H7 (cell line): ENCODE measurements at places on chromosomes 11 and 22. TPM values are rescaled to one million over a fixed set of nuclear protein-coding genes. Genes with fewer than 3 reads are reported as not detected.

DNA sequence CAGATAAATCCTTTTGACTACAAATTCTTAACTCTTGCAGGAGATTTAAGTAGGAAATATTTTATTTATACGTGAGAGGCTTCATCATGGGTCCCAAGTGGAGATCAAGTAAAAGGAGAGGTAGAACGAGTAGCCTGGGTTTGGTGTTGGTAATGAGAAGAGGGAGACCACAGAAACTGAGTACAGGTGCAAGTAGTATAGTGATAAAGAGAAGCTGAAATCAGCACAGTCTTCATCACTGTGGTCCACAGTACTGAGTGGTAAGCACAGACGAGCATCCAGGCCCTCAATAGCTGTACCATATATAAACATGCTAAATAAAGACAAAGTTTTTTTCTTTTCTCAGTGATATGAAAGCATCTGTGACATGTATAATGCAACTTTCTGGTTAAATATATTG lies 5.8 kb upstream of the OR52E5 start:
- no peak for DNase-seq

- DNase-seq: no peak
Observed at GRCh38 chr22:46848197-46848596, 85.7 kb downstream of the TBC1D22A start.

GRCh38 chr11:65471447-65471891 lies 27.4 kb upstream of the MALAT1 start:
- DNase-seq: peak; percentile 80

- DNase-seq: no peak
Observed at GRCh38 chr11:62046568-62047100, 77.2 kb upstream of the INCENP start.

GRCh38 chr11:72244361-72245262 lies 636 bp upstream of the PHOX2A start:
- peak; percentile 94 for DNase-seq

- DNase-seq: peak; percentile 39
Observed at GRCh38 chr11:70066628-70067027, 11.5 kb upstream of the ANO1 start.

- peak; percentile 2 for DNase-seq
Observed at GRCh38 chr22:16956290-16956689, 51.7 kb downstream of the GAB4 start.

- DNase-seq: no peak
Observed at GRCh38 chr11:88590361-88590760, 252.8 kb upstream of the CTSC start.

GRCh38 chr22:21634081-21634480 lies 1.5 kb downstream of the CCDC116 start:
- DNase-seq: peak; percentile 51

- DNase-seq: no peak
Observed at GRCh38 chr11:34345540-34345876, 12.3 kb downstream of the ABTB2 start.

GRCh38 chr22:40741116-40741515 lies 61.8 kb downstream of the MCHR1 start:
- no peak for DNase-seq

GRCh38 chr22:19120829-19121630 lies 1.2 kb downstream of the DGCR2 start:
- peak; percentile 78 for DNase-seq

GRCh38 chr11:123707606-123708205 lies 33.8 kb downstream of the ZNF202 start:
- DNase-seq: peak; percentile 56

DNA sequence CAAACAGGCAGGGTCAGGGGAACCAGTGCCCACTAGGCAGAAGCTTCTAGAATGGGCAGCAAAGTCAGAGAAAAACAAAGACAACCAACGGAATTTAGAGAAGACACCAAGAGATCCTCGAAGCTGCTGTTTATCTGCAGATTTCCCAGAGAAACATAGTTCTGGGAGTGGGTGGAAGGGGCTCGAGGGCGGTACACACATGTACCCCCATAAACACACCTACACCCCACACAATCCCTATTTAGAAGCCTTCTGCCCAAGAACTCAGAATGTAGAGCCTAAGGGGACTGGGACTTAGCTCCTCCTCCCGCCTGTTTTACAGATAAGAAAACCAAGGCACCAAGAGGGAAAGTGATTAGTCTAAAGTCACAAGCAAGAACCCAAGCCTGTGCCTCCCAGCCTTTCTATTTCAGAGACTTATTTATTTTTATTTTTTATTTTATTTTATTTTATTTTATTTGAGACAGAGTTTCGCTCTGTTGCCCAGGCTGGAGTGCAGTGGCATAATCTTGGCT lies 6.4 kb downstream of the NPTXR start:
- DNase-seq: no peak

GRCh38 chr22:39577366-39577765 lies 6.8 kb downstream of the CACNA1I start:
- no peak for DNase-seq

- DNase-seq: peak; percentile 100
Observed at GRCh38 chr11:62612366-62613290, at the start of the genes EML3 and ROM1. Gene EML3 (minus strand): TSS chr11:62612775. CDS start chr11:62612457, 318 bp downstream. Gene ROM1 (plus strand): TSS chr11:62613257. CDS start chr11:62613282, 25 bp downstream.

DNA sequence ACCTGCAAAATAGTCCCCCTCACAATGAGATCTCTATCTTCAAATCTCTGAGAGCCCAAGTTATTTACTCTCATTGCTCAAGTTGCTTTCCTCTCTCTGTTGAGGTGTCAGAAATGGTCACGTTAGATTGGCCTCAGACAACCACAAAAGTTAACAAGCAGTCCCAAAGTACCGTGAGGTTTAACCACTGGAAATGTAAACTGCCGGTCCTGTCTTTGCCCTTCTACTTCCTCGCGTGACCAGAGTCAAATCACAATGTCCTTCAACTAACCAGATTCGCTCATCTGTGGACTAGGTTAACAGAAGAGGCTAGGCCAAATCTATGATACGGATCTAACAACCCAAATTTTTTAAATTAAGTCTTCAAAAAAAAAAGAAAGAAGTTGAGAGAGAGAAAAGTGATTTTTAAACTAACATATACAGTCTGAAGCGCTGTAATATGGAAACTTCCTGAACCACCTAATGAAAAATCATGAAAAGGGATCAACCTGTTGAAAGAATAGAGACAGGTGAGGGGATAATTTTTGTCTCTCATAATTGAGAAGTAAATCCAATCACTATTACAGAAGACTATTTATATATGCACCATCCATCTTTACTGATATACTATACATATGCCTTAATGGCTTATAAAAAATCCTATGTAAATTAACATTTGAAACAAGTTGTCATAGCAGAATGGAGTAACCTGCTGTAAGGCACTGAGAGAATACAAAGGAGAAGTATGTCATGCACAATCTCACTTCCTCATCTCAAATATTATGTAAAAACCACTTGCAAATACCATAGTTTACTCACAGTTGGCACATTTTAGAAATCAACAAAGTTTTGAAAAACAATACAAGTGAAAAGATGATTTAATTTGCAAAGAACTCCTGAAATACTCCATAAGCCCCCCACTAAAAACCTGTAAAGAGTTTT lies 3.3 kb upstream of the JAML start:
- no peak for DNase-seq

DNA sequence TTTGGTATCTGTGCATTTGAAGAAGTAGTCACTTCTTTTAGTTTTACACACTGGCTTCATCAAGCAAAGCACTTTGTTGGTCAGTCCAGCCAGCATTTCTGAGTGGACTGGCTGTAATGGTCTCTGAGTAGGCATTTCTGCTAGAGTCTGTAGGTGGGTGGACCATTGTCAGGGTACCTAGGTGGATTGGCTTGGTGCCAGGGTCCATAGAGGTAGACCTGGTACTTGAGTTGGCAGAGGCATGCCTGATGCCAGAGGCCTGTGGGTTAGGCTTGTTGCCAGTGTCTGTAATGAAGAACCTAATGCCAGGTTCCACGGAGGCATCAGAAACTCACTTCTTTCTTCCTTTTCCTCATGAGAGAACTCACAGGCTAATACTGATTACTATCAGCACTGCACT lies 157.9 kb upstream of the C11orf87 start:
- DNase-seq: no peak

GRCh38 chr11:75428281-75428724 lies 4.7 kb downstream of the KLHL35 start:
- DNase-seq: peak; percentile 90

ADAMTS15 gene
- 0.85 and 1.1 TPM in 2 replicates for total RNA-seq

OR9I1 gene
- total RNA-seq: not detected in 2 replicates

KCNJ1 gene
- total RNA-seq: 0.07 TPM in 1 of 2 replicates, not detected in the other

TRIM48 gene
- total RNA-seq: not detected in 2 replicates
